HAP-1 (cell line): ENCODE measurements at places on chromosomes 16 and 17.

GRCh38 chr16:73172241-73172972 is 124.5 kb upstream of the ZFHX3 start:
- peak; percentile 65 for DNase-seq

DNA sequence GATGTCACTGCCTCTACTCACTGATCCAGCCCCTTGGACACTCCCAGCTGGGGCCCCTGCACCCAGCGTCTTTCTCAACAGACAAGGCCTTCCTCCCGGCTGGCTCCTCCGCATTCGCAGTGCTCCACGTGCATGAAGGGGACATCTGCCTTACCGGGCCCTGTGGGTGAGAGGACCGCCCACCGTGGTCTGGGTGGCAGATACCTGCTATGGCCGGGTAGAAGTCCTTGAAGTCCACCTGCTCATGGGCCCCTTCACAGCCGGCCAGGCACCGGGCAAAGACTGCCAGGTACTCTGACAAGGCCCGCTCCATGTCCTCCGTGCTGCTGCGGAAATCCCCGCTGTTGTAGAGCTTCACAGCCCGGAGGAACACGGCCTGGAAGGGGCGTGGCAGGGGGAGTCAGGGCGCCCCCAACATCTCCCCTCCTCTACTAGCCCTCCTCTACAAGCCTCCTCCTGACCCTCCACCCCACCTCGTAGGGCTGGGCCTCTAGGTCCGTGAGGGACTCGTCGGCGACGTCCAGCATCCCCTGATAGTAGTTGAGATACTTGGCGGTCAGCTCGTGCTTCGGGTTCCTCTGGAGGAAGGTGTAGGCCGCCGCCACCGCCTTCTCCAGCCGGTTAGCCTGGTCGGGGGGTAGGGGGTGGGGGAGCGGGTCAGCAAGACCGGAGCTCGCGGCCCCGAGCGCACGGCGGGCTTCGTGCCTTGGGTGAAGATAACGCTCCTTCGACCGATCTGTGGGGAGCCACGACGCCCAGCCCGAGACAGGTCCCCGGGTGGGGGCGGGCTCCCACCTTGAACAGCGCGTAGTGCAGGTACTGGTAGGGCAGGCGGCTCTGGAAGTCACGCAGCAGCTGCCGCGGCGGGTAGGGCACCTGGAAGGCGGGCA is 845 bp downstream of the P3H4 start:
- DNase-seq, result peak; percentile 48

DNA sequence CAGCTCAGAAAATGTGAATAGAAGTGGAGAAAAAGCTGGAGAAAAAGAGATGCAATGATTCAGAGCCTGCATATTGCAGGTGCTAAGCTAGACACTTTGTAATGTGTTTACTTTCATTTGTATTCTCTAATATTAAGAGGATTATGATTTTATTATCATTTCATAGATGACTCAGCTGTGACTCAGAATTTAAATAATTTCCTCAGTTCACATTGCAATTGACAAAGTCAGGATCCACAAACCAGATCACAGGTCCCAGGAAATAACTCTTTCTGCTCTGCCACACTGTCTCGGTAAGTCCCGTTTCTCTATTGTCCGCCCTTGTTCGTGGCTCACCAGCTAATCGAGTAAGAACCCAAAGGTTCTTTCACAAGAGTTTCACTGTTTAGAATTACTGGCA is 235.4 kb upstream of the MON1B start:
- no peak for DNase-seq

DNA sequence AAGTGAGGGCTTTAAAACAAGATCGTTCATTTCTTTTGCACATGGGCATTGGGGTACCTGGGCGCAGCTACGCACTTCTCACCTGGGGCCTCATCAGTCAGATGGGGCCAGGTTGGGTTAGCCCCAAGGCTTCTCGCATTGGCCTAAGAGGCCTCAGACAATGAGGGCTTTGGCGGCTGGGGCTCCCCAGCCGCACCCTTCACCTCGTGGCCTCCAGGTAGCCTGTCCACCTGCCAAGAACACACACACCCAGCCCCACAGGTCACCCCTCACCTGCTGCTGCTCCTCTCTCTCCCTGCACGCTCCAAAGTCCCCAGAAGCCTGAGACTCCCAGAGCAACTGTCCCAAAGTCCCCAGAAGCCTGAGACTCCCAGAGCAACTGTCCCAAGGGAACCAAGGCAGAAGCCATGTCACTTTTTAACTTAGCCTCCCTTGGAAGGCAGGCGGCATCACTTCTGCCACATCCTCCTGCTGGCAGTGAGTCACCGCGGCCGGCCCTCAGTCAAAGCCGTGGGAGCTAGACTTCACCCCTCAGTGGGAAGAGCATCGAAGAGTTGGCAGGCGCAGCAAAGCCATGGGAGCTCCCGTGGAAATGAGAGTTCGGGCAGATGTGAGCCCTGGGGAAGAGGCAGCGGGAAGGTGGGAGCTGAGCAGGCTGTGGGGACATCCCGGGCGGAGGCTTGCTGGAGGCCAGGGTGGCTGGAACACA is 78.9 kb upstream of the PLCG2 start:
- DNase-seq, result no peak

DNA sequence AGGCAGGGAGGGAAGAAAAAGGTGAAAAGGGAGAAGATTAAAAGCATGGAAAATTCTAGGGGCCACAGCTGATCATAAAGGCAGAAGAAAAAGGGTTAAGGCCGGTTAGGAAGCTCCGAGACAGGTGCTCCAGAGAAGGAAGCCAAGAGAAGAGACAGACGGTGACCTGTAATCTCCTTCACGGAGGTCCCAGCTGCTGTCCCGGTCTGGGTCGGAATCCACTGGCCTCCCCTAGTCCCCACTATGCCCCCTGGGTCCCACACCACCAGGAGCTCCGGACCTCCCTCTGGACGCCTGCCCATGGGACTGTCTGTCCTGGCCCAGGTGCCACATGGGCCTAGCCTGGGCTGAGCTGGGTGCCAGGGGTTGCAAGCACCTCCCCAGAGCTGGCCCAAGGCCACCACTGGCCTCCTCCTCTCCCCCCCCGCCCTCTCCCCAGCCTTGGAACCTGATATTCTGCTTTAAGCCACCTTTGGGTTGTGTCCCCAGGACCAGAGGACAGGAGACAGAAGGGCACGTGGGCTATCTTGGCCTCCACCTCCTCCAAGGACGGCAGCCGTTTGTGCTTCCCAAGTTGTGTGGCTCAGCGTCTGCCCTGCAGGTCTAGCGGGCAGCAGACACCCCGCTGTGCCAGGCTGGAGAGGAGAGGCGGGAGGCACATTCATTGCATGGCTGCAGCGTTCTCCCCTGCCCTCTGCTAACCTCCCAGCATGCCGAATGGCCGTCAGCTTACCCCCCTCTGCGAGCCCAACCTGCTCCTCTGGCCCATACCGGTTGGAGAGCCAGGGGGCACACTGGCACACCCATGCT is 102.4 kb downstream of the ENGASE start:
- no peak for DNase-seq

DNA sequence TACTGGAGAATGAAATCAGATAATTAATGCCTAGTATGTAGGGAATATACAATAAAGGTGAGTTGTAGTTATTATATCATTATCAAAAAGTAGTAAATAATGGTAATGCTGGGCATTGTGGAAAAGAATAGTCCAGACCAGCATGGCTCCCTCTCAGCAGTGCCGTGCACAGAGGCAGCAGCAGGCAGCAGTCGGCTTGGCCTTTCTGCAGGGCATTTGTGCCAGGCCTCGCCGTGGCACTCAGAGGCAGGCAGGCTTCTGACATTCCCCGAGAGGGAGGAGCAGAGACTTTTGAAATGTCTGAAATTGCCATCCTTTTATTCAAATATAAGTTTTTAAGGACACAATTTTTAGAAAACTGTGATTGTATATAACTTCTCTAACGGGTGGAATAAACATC is 15.0 kb downstream of the KIAA0513 start:
- no peak for DNase-seq

DNA sequence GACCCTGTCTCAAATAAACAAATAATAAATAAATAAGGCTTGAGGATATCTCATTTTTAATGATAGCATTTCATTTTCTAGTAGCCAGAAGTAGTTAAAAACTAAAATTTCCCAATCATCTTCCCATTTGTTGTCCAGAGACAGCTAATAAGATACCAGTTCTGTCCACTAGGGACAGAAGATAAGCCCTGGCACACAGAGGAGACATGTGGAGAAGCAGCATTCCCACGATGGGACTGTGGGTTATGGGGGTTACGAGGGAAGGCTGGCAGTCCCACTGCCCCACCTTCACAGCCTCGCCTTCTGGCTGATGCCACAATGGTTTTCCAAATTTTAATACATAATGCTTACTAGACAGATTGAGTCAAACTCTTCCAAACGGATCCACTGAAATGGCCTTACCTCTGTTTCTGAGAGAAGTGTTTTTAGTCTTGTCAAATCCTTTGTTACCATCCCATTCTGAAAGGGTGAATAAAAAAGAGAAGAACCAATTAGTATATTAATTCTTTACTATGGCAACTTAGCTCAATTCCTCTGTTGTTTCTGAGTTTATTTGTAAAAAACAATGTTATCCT is 44.2 kb downstream of the HELZ start:
- DNase-seq, result peak; percentile 29

- DNase-seq, result no peak
Measured at GRCh38 chr17:15999974-16000827, 577 bp downstream of the TTC19 start.

DNA sequence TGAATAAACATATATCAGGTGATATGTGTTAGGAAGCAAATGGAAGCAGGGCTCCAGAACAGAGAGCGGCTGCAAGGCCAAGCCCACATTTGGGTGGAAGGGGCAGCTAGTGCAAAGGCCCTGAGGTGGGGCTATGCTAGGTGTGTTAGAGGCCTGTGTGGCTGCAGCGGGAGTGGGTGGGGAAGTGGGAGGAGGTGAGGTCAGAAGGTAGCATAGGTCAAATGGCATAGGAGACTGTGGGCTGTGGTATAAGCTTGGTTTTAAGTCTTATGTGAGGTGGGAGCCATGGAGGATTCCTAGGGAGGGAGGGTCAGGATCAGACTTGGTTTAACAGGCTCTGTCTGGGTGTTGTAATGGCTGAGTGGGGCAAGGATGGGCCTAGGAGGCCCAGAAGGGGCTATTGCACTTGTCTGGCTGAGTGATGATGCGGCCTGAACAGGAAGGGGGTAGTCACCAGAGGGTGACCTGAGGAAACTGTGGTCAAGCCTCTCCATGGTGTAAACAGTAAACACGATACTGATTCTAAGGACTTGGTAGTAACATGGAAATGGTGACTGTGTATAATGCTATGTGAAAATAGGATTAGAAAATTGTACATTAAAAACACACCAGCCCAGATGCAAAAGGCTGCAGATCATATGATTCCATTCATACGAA is 31.1 kb downstream of the RAI1 start:
- DNase-seq, result no peak

DNA sequence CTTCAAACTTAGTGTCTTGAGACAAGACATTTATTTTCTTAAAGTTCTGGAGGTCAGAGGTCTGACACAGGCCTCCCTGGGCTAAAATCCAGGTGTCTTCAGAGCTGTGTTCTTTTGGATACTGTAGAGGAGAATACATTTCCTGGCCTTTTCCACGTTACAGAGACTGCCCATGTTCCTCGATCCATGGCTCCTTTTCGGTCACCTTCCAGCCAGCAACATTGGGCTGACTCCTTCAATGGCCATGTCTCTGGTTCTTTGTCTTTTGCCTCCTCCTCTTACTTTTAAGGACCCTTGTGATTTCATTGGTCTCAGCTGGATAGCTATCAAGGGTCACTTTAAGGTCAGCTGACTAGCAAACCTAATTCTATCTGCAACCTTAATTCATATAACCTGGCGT is 212.4 kb downstream of the WWOX start:
- no peak for DNase-seq

- no peak for DNase-seq
Measured at GRCh38 chr17:33055171-33055611, 63.5 kb downstream of the SPACA3 start.

DNA sequence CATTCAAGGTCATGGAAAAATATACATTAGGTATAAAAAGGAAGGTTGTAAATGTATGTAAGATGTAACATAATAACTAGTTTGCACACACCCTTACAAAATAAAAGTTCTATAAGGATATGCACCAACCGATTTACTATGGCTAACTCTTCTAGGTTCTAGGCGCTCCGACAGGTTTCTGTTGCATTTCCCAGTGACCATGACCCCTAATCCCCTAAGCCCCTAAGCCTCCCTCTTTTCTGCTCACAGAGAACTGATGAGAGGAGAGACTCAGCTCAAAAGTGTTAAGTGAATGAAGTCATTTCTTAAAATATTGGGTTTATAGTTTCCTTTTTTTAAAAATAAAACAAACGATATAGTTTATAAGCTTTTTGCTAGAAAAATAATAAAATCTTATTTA is 30.0 kb upstream of the HEATR6 start:
- no peak for DNase-seq
